ENCODE measurements at places on chromosomes 7 and 10. TPM values are rescaled to one million over a fixed set of nuclear protein-coding genes. Genes with fewer than 3 reads are reported as not detected.

The OR13A1 gene
- not detected for total RNA-seq

The MRLN gene
- not detected for total RNA-seq

The HERPUD2 gene
- total RNA-seq = 15.4 TPM

The HTR7 gene
- total RNA-seq = 18.0 TPM

The SLC13A4 gene
- total RNA-seq = not detected

The SRI gene
- total RNA-seq = 214 TPM
